Pancreas (tissue), 10 donors: ENCODE measurements at places on chromosomes 7 and 10.
A peak's percentile ranks its signal among the peaks of the same experiment; 100 is the strongest.

DNA sequence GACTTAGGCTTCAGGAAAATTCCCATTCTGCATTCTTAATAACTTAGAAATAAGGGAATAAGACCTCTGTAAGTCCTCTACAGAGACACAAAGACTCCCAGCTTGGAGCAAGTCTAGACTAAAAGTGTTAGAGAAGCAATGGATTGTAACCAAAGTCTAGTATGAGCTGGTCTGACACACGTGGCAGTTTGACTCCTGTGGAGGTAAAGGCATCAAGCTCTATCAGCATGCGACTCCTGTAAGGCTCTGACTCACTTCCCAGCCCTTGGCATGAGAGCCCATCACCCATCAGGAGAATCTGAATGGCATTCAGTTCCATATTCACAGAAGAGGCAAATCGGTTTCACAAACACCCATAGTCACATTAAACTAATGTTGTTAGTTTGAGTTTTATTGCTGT, 4.4 kb upstream of the VSTM4 start:
- no peaks in the 10 kb centered on the region for H3K36me3 ChIP-seq
- no peak for DNase-seq
- no peaks in the 10 kb centered on the region for H3K27me3 ChIP-seq
- no peaks in the 10 kb centered on the region for H3K4me1 ChIP-seq

DNA sequence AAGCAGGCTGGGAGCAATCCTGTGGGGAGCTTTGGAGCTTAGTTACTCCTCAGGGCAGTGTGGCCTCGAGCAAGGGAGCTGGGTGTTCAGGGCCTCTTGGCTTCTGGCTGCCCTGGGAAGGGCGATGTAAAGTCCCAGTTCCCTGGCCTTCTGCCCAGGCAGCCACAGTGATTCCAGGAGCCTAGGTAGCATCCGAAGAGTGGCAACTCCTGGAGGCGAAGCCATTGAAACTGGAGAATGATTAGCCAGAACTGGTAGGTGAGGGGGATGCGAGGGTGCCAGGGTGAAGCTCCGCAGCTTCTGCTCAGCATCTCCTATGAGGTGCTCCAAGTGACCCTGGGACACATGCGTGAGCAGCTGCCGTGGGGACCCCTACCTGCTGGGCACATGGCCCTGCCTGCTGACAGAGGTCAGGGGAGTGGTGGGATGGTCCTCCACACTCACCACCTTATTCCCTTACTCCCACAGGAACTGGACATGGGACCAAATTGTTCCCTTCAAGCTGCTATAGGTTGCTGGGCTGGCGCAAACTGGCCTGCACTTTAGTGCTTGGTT, 7.8 kb upstream of the GDF2 start:
- H3K36me3 ChIP-seq = peaks cover 5% of the 10 kb centered on the region
- no peaks in the 10 kb centered on the region for H3K27me3 ChIP-seq
- H3K27ac ChIP-seq = no peak overlapping the region
- H3K4me1 ChIP-seq = peaks cover 15% of the 10 kb centered on the region
- no peak for DNase-seq

DNA sequence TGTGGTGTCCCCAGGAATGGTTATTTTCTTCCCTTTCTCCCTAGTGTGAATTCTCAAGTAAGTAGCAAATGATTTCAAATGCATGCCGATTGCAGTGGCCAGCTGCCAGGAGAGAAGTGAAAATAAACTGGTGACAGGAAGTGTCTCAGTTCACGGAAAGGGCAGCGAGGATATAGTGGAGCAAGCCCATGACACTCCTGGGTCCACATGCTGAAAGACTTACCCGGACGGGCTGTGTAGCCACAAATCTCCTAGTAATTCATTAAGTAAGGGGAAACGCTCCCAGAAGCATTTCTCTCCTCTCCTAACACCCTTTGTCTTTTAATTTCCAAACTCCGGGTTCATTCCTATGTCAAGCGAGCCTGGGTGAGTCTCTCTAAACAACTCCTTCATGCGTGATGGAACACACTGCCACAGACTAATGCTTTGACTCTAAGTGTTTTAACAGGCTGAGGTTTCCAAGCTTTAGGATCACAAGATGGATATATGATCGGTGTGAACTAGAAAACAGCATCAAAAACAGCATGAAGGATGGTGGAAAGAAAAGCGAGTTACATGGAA, 125.6 kb downstream of the CYP26A1 start:
- H3K27ac ChIP-seq = no peak overlapping the region
- H3K27me3 ChIP-seq = no peaks in the 10 kb centered on the region
- peak; percentile 18 for DNase-seq
- no peak overlapping the region for H3K4me3 ChIP-seq

GRCh38 chr10:124911124-124912067, 30.5 kb upstream of the ZRANB1 start:
- no peak overlapping the region for H3K27ac ChIP-seq
- no peak for DNase-seq
- H3K4me3 ChIP-seq = no peak overlapping the region
- no peaks in the 10 kb centered on the region for H3K36me3 ChIP-seq
- H3K4me1 ChIP-seq = no peaks in the 10 kb centered on the region
- no peaks in the 10 kb centered on the region for H3K27me3 ChIP-seq

GRCh38 chr7:158758586-158759244, 54.1 kb upstream of the NCAPG2 start:
- DNase-seq = no peak
- no peak overlapping the region for H3K27ac ChIP-seq
- H3K36me3 ChIP-seq = peaks cover 13% of the 10 kb centered on the region
- no peaks in the 10 kb centered on the region for H3K4me1 ChIP-seq

- H3K27ac ChIP-seq = no peak overlapping the region
- no peak overlapping the region for H3K4me3 ChIP-seq
- H3K36me3 ChIP-seq = no peaks in the 10 kb centered on the region
- no peak for DNase-seq
Measured at GRCh38 chr10:96791902-96792301, 40.2 kb upstream of the LCOR start.

DNA sequence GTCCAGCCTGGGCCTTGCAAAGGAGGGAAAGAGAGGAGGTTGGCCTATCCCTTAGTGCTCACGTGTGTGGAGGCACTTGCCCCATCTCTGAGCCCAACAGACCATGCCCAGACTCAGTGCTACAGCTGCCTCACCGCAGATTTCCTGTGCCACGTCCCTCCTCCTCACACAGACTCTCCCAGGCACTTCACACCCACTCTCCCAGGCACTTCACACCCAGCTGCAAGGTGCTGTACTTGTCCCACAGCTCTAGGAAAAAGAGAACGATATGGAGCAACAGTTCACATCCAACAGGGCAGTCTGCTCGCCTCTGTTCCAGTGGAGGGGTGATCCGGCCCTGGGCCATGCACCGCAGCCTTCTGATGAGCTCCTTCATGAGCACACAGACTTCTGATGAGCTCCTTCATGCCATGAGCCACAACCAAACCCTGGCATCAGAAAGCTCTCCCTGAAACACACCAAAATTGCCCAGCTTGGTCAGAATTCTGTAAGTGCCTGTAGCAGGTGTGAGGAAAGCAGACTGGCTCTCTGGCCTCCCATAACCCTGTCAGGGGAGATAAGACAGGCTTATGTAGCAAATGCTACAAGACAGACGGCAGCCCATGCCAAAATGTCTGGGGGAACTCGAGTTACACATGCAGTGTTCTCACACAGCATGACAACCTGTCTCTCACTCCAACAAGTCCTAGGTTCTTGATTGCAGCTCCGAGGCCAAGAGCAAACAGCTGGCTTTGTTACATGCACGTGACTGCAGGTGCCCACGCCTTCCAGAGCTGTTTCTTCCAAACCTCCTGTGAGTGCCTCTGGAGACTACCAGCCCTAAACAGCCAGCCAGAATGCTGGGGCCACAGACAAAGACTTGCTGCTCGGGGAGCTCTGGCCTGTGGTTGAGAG, 348.5 kb downstream of the GRID1 start:
- peak; percentile 90 for DNase-seq
- H3K27me3 ChIP-seq = no peaks in the 10 kb centered on the region
- H3K4me1 ChIP-seq = peaks cover 19% of the 10 kb centered on the region
- H3K27ac ChIP-seq = peak overlapping the region; percentile 58
- no peak overlapping the region for H3K4me3 ChIP-seq

- DNase-seq = no peak
- no peaks in the 10 kb centered on the region for H3K36me3 ChIP-seq
- H3K27ac ChIP-seq = no peak overlapping the region
- H3K27me3 ChIP-seq = no peaks in the 10 kb centered on the region
Measured at GRCh38 chr7:91683823-91684222, 196.7 kb downstream of the MTERF1 start.

- no peaks in the 10 kb centered on the region for H3K27me3 ChIP-seq
- H3K36me3 ChIP-seq = no peaks in the 10 kb centered on the region
- no peak for DNase-seq
Measured at GRCh38 chr7:26081638-26082037, 70.4 kb upstream of the NFE2L3 start.

- no peaks in the 10 kb centered on the region for H3K36me3 ChIP-seq
- no peak for DNase-seq
- no peaks in the 10 kb centered on the region for H3K4me1 ChIP-seq
- H3K27me3 ChIP-seq = no peaks in the 10 kb centered on the region
Measured at GRCh38 chr10:103932971-103933370, 15.0 kb upstream of the STN1 start.

DNA sequence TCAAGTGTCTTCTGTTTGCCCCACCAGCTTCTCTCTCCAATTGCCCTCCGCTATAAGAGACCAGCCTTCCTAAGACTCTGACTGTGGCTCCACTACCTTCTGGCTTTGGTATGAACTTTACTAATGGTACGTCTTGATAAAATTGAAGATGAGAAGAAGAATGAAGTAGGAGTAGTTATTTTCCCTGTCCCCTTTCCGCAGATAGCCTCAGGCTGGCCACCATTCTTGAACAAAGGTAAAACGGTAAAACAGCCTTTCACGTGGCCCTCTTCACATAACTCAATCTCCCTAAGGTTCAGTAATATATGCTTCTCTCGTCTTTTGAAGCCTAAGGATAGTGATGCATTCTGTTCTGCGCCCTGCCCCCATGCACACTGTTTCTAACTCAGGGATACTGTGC, 9.9 kb upstream of the ITGB8 start:
- no peaks in the 10 kb centered on the region for H3K27me3 ChIP-seq
- no peak overlapping the region for H3K4me3 ChIP-seq
- no peaks in the 10 kb centered on the region for H3K4me1 ChIP-seq
- no peak overlapping the region for H3K27ac ChIP-seq
- H3K36me3 ChIP-seq = no peaks in the 10 kb centered on the region
- no peak for DNase-seq

GRCh38 chr10:104336821-104337467, 1.3 kb downstream of the ITPRIP start:
- H3K27ac ChIP-seq = peak overlapping the region; percentile 98
- DNase-seq = no peak
- H3K4me3 ChIP-seq = no peak overlapping the region
- H3K27me3 ChIP-seq = no peaks in the 10 kb centered on the region
- no peaks in the 10 kb centered on the region for H3K36me3 ChIP-seq
- H3K4me1 ChIP-seq = peaks cover 8% of the 10 kb centered on the region

DNA sequence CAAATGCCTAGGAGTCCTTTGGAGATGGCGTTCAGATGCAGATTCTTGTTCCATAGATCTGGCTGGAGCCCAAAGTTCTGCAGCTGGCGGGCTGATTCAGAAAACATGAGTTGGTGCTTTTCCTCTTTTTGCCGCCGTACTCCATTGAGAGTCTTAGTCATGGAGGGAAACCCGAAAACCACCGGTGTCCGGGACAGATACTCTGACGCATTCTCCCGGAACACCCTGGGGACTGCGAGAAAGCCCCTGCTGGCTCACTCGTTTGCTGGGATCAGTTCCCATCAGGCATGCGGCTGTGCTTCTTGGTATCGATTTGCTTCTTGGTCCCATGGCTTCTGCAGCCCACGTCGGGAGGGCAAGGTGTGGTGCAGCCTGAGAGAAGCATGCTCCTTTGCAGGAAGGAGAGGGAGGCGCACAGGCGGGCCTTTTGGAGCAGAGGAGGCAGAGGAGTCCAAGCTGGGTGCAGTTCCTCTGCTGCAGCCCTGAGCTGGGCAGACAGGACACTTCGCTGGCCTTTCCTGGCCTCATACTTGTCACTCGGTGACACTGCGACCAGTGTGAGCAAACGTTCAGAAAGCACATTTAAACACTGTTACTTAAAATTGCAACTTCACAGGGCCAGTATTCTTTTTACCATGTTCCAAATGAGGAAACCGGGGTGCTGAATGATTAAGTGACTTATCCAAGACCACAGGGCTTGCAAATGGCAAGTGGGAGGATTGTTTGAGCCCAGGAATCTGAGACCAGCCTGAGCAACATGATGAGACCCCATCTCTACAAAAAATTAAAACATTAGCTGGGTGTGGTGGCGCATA, 30.6 kb upstream of the PFKFB3 start:
- no peaks in the 10 kb centered on the region for H3K36me3 ChIP-seq
- no peak overlapping the region for H3K27ac ChIP-seq
- H3K4me3 ChIP-seq = no peak overlapping the region
- H3K4me1 ChIP-seq = no peaks in the 10 kb centered on the region
- no peak for DNase-seq

DNA sequence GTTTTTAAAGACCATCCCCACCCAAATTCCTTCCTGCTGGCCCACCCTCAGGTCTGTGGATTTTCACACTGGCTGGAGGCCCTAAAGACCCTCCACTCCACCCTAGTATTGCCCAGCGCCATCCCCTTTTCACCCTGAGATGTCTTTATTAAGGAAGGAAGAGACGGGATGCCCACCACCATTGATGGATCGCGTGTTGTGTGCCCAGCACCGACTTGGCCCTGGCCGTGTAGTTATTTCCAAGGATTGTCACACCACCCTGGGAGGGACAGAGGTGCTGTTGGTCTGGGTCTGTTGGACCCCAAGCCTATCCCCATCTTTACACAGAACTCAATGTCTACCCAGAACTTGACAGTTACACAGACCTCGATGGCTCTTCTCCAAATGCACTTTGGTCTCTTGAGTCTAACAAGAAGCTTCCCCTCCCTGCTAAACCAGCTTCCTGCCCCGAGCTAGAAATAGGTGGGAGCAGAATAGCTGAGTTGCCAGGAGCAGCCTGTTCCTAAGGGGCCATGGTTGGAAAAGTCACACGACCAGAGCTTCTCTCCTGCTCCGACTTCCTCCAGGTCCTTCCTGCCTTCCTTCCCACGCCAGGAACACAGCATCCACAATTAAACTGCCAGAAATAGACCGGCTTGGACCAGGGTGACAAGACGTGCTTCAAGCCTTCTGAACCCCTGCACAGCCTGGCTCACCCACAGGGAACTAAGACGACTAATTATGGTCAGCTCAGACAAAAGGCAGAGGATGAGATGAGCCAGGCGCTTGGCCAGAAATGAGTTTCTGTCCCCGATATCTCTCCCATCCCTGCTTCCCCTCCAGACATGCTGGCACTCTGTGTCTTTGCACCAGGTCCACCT, 139.5 kb upstream of the CHST15 start:
- H3K4me1 ChIP-seq = no peaks in the 10 kb centered on the region
- H3K27ac ChIP-seq = no peak overlapping the region
- no peaks in the 10 kb centered on the region for H3K27me3 ChIP-seq
- H3K36me3 ChIP-seq = no peaks in the 10 kb centered on the region
- no peak for DNase-seq

GRCh38 chr10:24762966-24763623, 39.4 kb upstream of the ARHGAP21 start:
- no peak overlapping the region for H3K27ac ChIP-seq
- H3K36me3 ChIP-seq = no peaks in the 10 kb centered on the region
- H3K4me1 ChIP-seq = no peaks in the 10 kb centered on the region
